ENCODE measurements at places on chromosomes 5 and 9.

DNA sequence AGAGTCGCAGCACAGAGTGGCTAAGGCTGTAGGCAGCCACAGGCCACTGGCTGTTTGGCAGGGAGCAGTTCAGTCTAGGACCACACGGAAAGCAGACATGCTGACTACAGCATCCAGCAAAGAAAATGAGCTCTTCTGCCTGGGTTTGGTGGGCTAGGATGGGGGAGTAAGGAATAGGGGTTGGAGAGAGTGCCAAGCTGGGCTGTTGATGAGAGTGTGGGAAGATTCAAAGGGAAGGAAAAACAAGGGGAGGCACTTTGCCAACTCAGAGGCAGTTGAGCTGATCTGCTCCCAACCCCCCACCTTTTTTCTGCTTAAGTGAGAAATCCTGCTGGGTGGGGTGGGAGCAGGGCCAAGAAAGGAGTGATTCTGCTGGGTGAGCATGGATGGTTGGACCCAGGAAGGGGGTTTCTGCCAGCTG lies 35.9 kb downstream of the SVEP1 start:
- DNase-seq = no peak

- DNase-seq = no peak
Observed at GRCh38 chr9:2418619-2419018, 203.0 kb upstream of the VLDLR start.

DNA sequence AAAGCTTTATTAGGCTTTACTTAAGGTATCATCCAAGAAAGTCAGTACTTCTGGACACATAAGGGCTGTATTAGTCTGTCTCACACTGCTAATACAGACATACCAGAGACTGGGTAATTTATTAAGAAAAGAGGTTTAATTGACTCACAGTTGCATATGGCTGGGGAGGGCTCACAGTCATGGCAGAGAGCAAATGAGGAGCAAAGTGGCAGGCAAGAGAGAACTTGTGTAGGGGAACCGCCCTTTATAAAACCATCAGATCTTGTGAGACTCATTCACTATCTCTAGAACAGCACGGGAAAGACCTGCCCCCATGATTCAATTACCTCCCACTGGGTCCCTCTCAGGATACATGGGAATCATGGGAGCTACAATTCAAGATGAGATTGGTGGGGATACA lies 49.2 kb upstream of the SLC44A1 start:
- no peak for DNase-seq

DNA sequence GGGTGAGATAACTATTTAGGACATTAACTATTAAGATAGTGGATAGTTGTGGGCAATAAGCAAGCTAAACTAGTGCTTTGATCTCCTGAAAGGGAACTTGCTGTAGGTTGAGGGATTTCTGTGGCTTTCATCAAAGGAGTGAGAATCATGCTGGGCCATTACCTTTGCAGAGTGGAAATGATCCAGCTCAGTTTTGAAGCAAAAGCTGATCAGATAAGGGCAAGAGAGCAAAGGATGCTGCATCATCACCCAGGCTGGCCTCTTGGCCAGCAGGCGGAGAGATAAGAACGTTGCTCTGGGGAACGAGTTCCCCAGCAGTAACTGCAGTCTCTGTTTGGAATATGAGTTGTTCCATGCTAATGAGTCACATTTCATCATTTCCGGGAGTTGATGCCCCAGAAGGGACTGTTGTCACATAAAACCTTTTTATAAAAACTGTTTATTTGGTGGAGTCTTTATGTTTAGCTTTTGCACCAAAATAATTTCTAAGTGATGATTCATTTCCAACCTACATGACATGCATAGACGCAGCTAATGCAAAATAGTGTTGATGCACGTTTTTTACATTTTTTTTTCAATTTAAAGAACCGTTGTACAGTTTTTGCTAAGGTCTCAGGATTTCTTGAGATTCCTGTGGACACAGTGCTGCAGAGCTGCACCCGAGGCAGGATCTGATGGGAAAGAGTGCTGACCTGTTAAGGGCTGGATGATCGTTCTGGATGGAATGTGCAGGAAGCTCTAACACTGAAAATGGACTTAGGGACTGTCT lies 99.3 kb downstream of the ACTBL2 start:
- no peak for DNase-seq

- DNase-seq = peak; percentile 90
Observed at GRCh38 chr9:35664531-35665470, at the start of gene ARHGEF39. TSS of gene ARHGEF39 (minus strand) at chr9:35665195. CDS start at chr9:35665169, 26 bp downstream.

DNA sequence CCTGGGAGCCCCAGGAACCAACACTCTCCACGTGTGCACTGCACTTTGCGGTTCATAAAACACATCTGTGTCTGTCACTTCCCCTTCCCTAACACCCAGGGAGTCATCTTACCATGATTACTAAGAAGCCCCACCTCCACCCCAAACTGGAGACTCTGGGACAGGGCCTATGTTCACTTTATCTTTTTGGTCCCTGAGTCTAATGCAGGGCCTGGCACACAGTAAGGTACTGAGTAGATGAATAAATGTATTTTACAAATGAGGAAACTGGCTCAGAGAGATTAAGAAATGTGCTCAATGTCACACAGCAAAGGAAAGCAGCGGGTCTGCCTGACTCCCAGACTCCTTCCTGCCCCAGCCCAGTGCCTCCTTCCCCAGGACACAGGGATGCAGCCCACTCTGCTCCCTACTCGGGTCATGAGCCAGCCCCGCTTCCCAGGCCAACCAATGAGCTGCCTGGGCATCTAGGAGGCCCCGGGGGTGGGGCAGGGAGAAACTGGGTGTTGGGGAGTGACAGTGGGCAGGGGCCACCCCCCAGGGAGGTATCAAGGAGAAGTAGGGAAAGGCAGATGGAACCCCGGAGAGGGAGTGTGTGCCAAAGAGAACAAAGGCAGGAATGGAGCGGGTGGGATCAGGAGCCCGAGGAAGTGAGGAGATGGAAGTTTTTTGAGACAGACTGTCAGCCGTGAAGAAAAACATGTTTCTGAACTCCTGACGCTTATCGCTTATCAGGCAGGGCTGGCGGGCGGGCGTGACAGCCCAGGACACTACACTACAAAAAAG lies 30.5 kb downstream of the SHB start:
- no peak for DNase-seq

DNA sequence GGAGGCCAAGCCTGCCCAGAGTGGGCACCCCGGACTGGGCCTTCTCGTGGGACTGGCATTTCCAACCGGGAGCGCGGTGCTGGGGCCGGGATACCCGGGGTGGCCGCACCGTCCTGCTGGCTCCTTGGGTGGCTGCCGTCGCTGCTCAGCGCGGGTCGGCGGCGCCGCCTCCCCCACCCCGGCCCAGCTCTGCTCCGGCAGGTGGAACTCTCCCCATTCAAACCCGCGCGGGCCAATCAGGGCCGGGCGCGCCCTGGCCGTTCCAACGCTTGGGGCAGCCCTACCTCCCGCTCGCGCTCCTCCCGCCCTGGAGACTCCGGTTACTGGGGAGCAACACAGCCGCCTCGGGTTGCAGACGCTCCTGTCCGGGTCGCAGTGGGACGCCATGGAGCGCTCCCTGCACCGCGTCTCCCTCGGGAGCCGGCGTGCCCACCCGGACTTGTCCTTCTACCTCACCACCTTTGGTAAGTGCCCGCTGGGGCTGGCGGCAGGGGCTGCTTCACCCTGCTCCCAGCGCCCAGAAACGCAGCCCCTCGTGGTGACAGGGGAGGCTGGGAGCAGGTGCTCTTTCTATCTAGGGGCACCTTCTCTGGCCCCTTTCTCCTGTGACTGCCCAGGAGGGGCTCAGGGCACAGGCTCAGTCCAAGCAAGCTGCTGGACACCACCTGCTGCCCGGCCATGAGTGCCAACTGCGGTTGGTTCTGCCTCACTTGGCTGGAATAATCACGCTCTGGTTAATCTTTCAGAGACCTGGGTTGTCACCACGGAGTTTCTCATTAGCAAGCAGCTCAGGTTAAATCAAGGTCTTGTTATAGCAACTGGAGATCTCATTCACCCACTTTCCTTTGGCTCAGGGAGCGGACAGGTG lies at the start of gene RGS3:
Gene RGS3, plus strand, starts transcription at position 310 of the 868 bp plus-strand sequence. Its CDS starts 76 bp downstream, at position 386.
- no peak for DNase-seq

DNA sequence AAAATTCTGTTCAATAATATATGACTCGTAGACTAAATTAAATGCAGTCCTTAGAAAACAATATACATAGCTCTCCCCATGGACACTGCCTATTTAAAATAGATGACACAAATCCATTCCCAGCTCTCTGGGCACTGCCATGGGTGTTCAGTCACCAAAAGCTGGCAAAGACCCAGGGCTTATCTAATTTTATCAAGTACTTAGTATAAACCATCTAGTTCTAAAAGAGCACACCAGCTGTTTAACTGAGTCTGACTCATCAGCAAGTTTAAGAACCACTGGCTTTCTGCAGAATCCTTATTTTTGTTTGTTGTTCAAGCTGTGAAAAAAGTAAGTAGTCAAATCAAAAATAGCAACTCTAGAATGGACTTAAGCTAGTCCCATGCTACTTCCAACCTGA lies 107.6 kb downstream of the PLPP1 start:
- DNase-seq = no peak

GRCh38 chr9:101706261-101706798 lies 32.1 kb downstream of the GRIN3A start:
- DNase-seq = no peak

- DNase-seq = no peak
Observed at GRCh38 chr9:126144196-126144595, 182.4 kb upstream of the MVB12B start.

DNA sequence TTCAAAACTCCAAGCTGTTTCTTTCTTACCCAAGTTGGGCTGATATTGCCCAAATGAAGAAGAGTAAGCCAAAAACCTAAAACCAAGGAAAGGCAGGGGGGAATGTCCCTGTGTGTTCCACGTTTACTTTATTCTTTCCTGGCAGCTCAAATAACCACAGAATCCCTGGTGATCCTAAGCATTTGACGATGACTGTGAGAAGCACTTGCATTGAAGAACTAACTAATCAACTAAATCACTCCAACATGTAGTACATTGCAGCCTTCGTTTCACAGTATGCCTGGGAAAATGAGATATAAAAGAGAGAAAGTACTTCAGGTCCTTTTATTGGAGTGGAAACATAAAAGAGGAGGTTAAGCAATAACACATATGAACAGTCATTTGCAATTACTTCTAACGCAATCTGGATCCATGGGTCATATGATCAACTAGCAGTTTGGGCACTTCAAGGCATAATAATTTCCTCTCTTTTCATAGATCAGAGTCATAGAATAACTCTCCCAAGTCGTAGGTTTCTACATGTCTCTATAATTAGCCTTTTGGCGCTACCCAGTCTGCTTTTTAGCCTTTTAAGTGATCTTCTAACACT lies 338.4 kb downstream of the TMEM167A start:
- no peak for DNase-seq

- no peak for DNase-seq
Observed at GRCh38 chr5:129906177-129906887, 2.1 kb downstream of the CHSY3 start.

DNA sequence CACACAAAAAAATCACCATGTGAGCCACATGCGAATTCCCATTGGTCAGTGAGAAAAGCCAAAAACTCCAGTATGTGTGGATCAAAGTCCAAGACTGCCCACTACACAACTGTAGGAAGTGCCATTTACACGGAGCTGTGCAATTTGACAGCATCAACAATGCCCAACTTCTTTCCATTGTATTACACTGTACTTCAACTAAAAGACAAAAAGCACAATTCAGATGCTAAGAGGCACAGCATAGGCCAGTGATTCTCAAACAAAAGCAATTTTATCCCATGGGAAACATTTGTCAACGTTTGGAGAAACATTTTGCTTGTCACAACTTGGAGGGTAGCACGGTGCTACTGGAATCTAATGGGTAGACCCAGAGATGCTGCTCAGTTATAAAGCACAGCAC lies 39.8 kb downstream of the IARS1 start:
- DNase-seq = no peak

DNA sequence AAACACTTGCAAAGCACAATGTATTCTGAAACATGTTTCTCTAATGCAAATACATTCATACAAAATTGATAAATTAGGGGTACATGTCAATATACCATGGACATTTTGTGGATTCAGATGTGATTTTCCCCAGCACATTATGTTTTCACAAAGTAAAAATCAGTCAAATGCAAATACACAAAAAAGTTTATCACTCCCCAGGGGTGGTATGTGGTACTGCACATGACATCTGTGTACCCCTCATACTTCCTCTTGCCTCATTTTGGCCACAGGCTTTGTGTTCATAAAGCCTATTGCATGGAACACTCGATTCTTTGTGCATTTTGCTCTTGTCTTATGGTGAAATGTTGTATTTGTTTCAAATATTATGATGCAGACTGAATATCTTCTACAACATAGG lies 116.8 kb upstream of the PDE4D start:
- no peak for DNase-seq

- DNase-seq = no peak
Observed at GRCh38 chr9:3742586-3742985, 216.8 kb upstream of the RFX3 start.

GRCh38 chr5:83740741-83741140 lies 20.1 kb upstream of the HAPLN1 start:
- no peak for DNase-seq

GRCh38 chr5:96771395-96771794 lies 36.4 kb downstream of the ERAP1 start:
- DNase-seq = no peak

- no peak for DNase-seq
Observed at GRCh38 chr5:57405984-57406383, 76.6 kb downstream of the ACTBL2 start.

DNA sequence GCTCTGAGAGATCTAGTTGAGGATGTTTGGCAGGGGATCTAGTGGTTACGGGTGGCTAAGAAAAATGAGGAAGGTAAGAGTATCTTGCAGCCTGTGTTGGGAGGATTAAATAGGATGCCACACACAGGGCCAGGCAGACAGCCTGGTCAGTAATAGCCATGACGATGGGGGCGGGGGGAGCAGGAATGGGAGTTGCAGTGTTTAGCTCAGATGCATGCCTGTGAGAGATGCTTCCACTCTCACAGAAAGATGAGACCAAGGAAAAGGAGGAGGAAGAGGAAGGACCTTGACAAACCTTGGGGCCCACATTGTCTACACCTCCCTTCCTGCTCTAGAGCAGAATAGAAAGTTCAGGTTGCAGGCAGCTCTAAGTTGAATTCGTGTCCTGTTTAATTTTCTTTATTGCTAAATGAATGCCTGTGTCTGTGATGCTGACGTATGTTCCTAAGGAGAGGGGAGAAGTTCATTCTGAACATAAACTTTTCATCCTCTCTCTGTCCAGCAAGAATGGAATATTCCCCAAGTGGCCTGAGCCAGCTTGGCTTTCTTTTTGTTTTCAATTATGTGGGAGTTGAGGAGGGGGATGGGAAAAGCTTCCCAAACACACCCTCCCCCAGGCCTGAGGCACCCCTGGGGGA lies 28.7 kb downstream of the TGFBI start:
- no peak for DNase-seq

- DNase-seq = no peak
Observed at GRCh38 chr9:26216702-26217101, 538.5 kb upstream of the TUSC1 start.

- no peak for DNase-seq
Observed at GRCh38 chr9:94745806-94746540, 19.5 kb downstream of the AOPEP start.

- no peak for DNase-seq
Observed at GRCh38 chr9:2697492-2697891, 19.8 kb upstream of the KCNV2 start.

- no peak for DNase-seq
Observed at GRCh38 chr5:65919773-65920172, 6.6 kb upstream of the ERBIN start.

Data from natural killer cell treated with Interleukin-12 subunit alpha and Interleukin-12 subunit beta and Interleukin-15 and Interleukin-18, amount 100 ng/mL, for 72 hours (primary cell).